ENCODE measurements at places on chromosomes 16 and 17.

- DNase-seq = no peak
Observed at GRCh38 chr16:49639739-49640431, 216.0 kb downstream of the ZNF423 start.

- no peak for DNase-seq
Observed at GRCh38 chr17:2373179-2373578, 27.7 kb downstream of the MNT start.

DNA sequence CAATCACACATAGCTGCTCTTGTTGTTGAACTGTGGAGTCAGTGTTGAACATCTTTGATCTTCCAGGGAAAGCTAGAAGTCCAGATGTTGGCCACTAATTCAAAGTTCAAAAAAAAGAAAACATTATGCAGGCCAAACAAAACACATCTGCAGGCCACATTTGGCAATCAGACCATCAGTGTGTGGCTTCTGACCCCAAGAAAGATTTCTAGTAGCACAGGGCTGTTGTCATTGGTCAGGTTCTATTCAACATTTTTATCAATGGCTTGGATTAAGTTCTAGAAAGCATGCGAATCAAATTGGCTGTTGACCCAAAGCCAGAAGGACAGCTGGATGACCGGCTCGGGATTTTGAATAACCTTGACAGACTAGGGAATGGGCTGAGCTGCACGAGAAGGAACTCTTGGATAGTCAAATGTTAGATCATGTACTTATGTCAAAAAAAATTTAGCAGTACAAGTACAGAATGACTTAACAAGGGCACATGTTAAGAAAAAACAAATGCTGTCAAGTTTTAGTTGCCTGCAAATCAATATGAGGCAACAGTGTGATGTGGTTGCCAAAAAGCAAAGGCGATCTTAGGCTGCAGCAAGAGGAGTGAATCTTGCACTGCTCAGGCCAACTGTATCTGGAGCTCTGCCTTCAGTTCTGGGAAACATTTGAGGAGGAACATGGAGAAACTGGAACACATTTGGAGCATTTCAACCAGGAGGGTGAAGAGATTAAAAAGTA is 187.6 kb downstream of the RGS9 start:
- DNase-seq = no peak

GRCh38 chr17:69503711-69504110 is 89.2 kb downstream of the MAP2K6 start:
- peak; percentile 74 for DNase-seq

DNA sequence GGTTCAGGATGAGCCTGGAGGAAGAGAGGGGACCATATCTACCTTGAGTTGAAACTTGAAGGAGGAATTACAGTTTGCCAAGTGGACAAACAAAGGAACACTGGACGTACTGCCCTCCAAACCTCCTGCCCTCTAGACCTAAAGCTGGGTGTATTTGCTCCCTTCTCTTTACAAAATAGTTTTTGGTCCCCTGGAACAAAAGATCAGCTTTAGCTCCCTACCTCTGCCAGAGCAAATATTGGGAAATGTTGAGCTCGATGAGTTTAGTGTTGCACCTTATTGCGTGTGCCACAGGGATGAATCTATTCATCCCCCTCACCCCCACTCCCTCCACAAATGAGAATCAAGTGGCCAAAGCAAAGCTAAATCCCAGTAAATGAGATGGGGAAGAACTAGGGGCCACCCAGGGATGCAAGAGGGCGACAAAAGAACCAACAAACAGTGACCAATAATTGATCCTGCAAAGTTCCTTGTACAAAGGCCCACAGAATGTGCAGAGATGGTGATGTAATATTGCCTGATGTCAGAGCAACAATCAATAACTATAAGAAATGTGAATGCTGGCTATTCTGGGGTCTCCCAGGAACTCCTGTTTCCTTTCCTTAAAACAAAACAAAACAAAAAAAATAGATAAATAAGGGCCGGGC is 17.2 kb upstream of the TAT start:
- DNase-seq = no peak
